ENCODE measurements at places on chromosomes 5 and 9.

DNA sequence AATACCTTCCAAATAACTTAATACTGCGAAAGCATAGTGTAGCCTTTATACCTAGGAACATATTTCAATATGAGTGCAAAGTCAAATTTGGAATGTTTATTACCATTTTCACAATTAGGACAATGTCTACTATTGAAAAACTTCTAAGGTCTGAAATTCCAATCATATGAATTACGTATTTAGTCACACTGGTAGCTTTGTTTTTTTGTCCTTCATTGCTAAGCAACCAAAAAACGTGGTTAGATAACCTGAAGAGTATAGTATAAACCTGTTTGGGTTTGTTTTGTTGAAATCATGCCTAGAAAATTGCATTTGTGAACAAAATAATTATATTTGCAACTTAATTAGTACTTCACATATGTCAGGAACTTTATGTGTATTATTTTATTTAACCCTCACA, 134.2 kb downstream of the FBXO4 start:
- DNase-seq = no peak

- peak; percentile 33 for DNase-seq
Observed at GRCh38 chr5:150783422-150783928, 4.9 kb downstream of the SMIM3 start.

DNA sequence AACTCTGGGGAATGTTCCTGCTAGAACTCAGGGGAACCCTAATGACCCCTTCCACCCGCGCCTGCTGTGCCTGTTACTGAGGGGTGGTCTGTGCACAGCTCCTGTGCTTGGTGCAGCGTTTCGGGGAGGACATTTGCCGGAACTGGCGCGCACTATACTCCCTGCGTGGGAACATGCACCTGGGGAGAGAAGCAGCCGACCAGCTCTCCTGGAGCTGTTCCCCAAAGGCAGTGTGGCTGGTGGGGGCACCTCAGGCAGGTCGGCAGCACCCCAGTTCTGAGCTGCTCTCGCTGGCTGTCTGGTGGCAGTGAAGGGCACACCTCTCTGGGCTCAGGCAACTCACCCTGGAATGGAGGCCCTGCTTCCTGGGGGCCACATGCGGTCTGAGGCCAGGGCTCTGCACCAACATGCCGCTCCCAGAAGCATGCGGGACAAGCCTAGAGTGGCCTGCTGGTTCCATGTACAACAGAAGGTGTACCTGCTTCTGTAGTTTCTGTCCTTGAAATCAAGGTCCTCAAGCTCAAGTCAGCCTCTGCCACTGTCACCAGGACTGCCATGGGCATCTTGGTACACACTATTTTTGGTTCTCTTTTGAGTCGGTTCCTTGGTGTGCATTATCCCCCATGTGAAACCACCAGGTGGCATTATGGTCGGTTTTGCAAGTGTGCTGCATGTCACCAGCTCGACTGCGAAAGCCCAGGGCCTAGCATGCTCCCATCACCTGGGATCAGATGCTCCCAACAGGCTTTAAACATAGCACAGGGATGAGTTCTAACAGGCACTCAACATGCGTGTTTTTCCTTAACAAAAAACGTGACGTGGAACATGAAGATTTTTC, 7.8 kb upstream of the MRNIP start:
- no peak for DNase-seq

GRCh38 chr5:126376443-126376842, 46.8 kb upstream of the GRAMD2B start:
- DNase-seq = no peak

DNA sequence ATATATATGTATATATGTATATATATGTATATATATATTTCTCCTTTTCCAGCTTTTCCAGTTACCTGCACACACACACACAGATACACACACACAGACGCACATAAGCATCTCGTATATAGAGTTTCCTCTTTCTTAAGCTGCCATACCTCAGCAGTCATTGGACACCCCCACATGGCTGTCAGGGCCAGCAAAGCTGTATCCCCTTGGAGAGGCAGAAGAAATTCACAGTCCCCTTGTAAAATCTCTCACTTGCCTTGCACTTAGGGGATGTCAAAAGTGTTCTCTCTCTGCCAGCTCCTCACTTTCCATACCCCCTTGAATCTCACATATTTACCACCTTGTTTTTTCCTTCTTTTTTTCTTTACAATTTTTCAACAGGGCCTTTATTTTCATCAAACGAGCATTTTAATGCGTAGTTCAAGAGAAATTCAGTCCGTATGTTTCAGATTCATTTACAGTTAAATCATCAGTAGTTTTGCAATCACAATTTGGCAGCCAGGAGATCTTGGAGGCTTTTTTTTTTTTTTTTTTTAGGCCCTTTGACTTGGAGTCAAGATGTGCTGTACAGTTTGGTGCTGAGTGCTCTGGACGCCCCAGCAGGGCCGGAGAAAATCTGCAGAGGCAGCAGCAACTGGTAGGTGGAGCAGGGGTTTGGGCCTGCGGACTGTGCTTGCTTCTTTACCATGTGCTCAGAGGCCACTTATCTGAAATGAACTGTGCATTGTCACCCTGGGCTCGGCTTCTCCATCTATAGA, 244.9 kb upstream of the KLF4 start:
- no peak for DNase-seq

GRCh38 chr9:84379740-84380139, 39.2 kb upstream of the SLC28A3 start:
- no peak for DNase-seq

DNA sequence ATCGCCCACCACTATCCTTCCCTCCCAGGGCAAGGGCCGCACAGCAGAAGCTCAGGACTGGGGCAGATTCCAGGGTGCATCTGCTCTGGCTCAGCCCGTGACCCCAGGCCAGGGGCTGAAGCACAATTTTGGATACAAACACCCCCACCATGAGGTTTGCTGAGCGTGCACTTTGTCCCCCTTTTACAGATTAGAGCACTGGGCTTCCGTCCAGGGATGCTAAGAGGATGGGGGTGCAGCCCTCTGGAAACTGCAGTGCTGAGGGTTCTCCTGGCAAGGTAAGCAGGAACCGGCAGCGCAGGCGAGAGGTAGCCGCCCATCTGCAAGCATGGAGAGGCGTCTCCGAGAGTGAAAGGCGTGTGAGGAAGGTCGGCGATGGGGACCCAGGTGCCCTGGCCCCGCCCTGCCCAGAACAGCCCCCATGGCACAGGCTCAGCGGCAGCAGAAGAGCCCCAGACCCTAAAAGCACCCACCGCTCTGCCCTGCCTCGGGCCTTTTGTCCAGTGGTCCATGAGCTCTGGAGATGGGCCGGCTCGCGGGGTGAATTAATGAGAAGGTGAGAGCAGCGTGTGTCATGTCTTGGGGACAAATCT, 54.5 kb upstream of the OLFM1 start:
- DNase-seq = no peak

DNA sequence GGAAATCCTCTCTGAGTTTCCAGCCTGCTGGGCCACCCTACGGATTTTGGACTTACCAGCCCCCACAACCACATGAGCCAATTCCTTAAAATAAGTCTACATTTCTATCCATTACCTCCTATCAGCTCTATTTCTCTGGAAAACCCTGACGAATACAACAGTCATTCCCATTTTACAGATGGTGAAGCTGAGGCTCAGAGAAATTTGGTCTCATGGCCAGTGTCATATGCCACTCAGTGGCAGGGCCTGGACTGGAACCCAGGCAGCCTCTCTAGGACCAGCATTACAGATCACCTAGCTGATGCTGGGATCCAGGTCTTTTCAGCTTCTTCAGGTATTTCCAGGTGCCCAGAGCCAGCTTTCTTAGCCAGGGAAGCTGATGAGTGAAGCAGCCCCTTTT, 45.0 kb upstream of the SH3PXD2B start:
- DNase-seq = no peak

DNA sequence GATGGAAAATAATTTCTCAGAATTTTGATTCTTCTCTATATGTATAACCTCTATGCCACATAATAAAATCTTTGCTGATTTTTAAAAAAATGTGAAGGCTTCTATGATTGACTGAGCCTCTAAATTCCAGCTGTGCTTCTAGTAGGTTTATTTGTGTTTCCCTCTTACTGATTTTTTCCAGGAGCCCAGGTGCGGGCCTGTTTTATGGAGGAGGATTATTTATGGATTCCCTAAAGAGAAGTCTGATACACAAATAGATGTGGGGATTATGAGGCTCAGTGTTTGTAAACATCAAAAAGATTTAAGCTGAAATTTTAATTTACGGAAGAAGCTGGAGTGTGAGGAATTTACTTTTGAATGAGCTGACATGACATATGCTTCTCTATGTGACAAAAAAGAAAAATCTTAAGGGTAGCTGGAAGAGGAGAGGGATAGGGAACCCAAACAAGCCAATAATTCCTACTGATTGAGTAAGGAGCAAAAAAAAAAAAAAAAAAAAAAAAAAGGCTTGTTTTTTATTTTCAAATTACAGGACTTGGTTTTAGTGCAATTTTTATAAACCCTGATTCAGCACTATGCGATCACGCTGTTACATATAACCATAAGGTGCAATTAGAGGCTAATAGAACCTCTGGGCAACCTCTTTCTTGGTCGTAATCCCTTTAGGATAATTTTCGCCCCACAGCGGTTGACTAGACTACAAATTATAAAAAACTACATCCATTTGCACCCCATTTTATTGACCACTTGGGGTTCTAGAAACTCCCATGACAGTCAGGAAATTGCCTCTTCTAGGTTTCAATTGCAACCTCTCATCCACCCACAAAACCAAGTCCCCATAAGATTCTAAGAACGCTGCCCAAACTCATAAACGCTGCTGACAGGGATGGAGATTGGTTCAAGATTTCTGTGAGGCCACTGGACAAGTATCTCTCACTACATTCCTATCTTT, 44.4 kb upstream of the RAI14 start:
- DNase-seq = no peak

- DNase-seq = no peak
Observed at GRCh38 chr5:79395296-79395695, 118.6 kb downstream of the HOMER1 start.

DNA sequence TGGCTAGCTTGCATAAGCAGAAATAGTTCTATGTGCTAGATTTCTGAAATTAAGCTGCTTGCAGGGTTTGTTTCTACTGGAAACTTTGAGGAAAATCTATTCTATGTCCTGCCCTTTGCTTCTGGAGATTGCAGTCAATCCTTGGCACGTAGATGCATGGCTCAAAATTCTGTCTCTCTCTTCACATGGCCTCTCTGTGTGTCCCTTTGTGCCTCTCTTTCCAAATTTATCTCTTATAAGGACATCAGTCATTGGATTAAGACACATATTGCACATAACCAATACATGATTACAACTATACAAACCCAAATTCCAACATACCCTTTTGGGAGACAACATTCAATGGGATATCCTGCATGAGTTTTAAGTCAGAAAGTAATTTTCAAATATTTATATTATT, 744.3 kb upstream of the CTNND2 start:
- no peak for DNase-seq
